ENCODE measurements at places on chromosomes 4 and X.

DNA sequence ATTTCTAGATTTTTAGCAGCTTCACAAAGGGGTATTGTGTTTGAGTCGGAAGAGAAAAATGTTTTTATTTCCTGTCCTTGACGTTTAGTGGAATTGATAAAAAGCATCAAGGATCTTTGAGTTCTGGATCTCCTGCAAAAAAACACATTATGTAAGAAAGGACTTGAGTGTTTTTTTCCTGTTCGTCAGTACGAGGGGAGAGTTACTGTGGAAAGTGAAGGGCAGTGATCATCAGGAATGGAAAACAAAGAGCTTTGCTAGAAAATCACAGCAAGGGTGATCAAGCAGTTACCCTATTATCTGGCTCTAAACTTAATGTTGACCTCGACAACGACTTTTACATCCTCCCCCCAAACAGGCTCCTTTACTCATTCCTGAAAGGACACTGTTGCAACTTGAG is 7.3 kb downstream of the LIMCH1 start:
- DNase-seq, result no peak

- no peak for DNase-seq
Measured at GRCh38 chr4:27024805-27025204, 164.2 kb downstream of the STIM2 start.

DNA sequence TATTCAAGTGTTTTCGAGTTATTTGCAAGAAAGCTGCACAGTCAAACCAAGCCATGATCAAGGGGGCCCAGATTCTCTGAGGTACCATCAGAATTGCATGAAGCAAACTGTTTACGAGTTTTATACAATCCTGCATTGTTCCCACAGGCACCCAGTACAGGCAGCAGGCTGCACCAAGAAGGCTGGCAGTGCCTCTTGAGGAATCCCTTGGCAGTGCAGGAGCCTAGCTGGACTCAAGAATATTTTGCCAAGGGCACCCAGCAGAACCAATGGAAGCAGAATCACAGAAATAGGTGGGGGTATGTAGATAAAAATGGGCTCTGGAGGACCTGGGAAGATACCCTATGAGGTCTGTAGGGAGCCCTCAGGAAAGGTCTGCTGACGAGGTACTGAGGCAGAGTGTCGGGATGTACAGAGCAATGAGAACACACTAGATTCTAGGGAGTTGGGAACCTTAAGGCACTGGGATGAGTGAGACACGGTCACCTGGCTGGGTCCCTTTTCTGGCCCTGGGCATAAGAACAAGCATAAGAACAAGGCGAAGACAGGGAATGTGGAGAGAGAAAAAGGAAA is 2.5 kb upstream of the PLP1 start:
- no peak for DNase-seq

DNA sequence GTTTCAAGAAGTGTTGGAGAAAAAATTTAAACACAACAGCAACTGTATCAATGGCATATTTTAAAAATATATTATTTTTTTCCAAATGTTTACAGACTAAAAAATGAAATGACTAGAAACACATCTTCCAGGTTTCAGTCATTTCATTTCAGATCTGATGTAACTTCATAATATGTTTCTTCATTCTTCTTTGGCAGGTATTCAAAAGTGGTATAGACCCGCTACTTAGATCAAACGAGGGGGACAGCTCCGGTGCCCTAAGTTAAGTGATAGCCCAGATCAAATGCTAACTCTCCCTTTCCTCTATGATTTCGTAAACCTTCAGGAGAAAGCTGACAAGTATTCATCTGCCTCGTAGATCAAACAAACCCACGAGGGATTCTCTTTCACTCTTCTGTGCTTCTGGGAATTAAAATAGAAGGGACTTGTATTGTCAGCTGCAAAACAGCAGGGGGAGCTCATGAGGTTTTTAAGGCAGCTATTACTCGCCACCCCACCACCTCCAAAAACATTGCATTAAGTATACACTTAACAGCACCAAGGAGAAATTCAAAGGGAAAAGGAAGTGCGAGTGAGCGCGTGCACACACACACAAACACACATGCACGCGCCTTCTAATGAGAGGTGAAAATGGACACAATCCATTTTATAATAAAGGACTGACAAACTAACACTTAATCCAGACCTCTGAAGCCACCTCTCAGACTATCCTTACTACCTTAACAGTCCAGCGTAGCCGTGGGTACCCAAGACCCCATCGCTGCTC is 21.4 kb downstream of the HELT start:
- peak; percentile 9 for DNase-seq

DNA sequence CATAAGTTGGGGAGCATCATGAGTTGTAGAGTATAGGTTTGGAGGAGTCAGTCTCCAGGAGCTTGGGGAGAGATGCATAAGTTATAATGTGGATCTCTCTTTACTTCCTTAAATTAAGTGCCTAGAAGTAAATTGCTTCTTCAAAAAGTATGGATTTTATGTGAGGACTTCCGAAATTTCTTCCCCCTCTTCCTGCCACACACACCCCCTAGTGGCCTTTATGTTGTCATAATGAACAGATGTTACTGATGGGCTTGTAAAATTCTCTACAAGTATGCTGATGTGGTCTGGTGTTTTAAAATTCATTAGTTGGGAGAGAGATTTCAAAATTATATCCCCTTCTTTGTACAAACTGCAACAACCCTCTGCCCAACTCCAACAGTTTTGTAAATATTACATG is 2.3 kb upstream of the METTL14 start:
- DNase-seq, result peak; percentile 23

GRCh38 chr4:81469781-81470455 is 1.8 kb downstream of the RASGEF1B start:
- DNase-seq, result no peak

- DNase-seq, result no peak
Measured at GRCh38 chr4:78910612-78911011, 28.6 kb downstream of the PAQR3 start.

DNA sequence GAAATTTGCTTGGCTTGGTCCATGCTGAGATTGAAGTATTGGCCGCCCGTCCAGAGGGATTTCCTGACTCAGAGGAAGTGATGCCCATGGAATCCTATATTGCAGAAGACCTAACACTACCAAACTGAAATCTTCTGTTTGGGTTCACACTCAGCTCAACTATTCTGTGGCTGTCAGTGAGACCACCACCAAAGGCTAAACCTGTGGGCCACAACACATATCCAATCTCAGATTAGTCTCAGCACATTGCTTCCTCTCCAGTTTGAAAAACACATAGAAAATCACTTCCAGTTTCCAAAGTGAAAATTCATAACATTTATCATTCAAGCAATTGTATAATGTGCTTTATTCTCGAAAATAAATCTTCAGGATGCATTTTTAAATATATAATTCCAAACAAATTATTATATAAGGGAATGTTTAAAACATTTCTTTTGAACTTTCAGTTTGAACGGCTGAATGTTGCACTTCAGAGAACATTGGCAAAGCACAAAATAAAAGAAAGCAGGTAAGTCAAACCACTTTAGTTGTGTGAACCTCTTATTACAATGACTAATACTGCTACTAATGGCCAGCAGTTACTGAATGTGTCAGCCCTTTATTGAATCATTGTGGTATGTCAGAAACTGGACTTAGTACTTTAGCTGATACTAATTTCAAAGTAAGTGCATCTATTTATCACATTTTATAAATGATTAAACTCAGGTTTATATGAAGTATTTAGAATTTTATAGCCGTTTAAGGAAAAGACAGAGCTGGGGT is 37.0 kb downstream of the GUCY1A1 start:
- no peak for DNase-seq

GRCh38 chr4:48350871-48351270 is 9.5 kb downstream of the SLAIN2 start:
- DNase-seq, result no peak

- no peak for DNase-seq
Measured at GRCh38 chrX:104335756-104336155, 81.0 kb upstream of the ESX1 start.

All from CD4-positive, alpha-beta T cell (primary cell).